ENCODE measurements at places on chromosomes 5 and 9. TPM values are rescaled to one million over a fixed set of nuclear protein-coding genes. Genes with fewer than 3 reads are reported as not detected.

GRCh38 chr5:96909003-96909402 is 26.9 kb upstream of the LNPEP start:
- no peak for DNase-seq

GRCh38 chr9:129175825-129176633 is 2.0 kb downstream of the IER5L start:
- peak; percentile 93 for DNase-seq

GRCh38 chr5:132059696-132060500 is 557 bp upstream of the IL3 start:
- DNase-seq: peak; percentile 36

DNA sequence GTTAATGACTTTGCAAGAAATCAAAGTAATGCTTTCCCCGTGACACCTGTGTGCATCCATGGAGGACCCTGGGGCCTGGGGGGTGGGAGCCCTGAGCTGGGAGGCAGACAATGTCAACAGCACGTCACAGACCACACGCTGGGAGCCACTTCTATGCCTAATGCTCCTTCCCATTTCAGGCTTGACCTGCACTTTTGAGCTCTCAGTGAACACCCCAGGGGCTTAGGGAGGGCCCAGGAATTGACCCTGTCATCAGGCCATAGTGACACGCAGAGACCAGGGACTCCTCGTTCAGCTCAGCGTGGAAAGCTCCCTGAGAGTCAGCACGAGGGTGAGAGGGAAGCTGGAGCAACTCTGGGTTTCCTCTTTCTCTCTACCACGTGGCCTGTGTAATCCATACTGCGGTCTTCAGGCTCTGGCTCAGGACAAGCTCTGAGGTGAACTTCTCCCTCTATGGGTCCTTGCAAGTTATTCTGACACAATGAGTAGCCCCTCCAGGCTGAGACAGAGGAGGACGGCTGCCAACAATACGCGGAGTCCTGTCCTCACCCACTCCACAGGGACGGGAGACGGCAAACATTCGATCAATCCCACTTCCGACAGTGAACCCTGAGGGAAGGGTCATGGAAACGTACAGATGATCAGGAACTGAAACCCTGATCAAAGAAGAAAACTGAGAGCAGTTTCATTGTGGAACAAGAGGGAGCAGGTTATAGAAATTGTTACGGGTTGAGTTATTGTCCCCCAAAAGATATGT is 130.8 kb upstream of the IRX4 start:
- DNase-seq: peak; percentile 38

DNA sequence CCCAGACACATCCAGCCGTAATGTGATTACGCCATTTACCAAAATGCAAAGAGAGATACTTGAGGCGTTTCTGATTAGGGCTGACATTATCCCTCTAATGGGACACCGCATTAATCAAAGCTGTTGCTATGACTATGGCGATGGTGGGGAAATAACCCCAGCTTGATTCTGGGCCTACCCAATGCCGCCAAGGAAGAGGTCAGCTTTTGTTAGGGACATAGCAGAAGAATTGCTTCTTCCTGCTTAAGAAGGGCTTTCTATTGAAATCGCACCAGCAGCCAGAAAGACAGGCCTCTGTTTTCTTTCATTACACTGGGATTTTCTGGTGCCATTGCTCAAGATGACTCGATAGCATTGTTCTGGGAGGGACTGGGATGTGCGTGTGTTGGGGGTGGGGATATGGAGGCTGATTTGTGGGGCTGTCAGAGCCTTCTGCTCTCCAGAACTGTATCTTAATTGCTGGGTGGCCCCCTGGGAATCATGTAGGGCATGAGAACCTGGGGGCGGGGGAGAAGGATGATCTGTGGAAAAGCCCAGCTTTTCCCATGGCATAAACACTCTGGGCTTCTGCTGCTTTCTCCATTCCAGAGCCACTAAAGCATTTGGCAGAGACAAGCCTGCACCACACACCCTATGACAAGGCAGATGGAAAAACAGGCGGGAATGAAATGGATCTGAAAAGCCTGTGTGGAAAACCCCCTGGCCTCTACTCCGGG is 106.5 kb upstream of the RAD23B start:
- no peak for DNase-seq

DNA sequence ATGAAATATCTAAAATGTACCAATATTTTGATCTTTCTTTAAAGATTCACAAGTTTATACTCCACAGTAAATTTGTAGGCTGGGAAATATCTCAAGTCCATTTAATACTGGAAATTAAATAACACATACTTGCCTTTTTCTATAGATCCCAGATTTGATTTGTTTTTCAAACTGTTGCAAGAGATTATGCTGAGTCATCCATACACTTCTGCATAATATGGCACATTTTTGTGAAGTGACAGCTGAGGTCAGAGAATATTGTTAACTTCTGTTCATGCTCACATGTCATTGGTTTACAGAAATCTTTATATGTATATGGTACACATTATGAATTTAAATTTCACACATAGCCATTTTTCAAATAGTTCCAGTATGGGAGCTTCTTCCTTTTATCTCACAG is 1066.3 kb upstream of the NUDT12 start:
- no peak for DNase-seq

DNA sequence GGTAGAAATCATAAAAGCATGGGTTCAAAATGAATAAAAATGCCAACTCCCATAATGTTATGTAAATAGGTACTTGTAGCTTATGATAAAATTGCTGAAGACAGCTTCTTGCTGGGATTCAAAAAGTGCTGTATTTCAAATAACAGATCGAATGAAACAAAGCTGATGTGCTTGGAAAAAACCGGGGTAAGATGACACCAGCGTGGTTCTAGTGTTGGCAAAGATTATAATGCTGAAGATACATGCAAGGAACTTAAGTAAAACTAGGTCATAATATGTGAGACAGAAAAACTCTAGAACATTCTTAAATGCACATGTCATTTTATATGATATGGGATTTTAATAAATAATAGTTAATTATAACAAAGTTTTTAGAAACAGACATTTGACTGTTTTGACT is 44.4 kb upstream of the APC start:
- DNase-seq: no peak

NEURL1B gene
- total RNA-seq: 35.0 TPM

ORM2 gene
- total RNA-seq: not detected

NXNL2 gene
- 0.70 TPM for total RNA-seq

Data from ureter (tissue), 1 donor.